Pancreas (tissue), 10 donors: ENCODE measurements at places on chromosomes 4 and X. TPM values are rescaled to one million over a fixed set of nuclear protein-coding genes. Genes with fewer than 3 reads are reported as not detected.

The GNRHR gene
- polyA plus RNA-seq, result not detected

The CLNK gene
- polyA plus RNA-seq, result 0.02 TPM

The MAGEB10 gene
- polyA plus RNA-seq, result not detected

The DCAF12L1 gene
- not detected for polyA plus RNA-seq

The OFD1 gene
- 54.5 TPM for polyA plus RNA-seq

The GRIA2 gene
- polyA plus RNA-seq, result 6.0 TPM

The CRMP1 gene
- polyA plus RNA-seq, result 21.4 TPM

The CHRDL1 gene
- polyA plus RNA-seq, result 2.2 TPM

The SH3BP2 gene
- 56.5 TPM for polyA plus RNA-seq

The TEC gene
- 0.49 TPM for polyA plus RNA-seq

The BEX1 gene
- polyA plus RNA-seq, result 263 TPM

The SLC6A14 gene
- 0.07 TPM for polyA plus RNA-seq

The ADH1C gene
- 8.7 TPM for polyA plus RNA-seq

The PPBP gene
- polyA plus RNA-seq, result not detected

The SNX12 gene
- polyA plus RNA-seq, result 16.1 TPM

The TMPRSS11E gene
- polyA plus RNA-seq, result 0.65 TPM

The MAGEB17 gene
- polyA plus RNA-seq, result 2.2 TPM

The RASGEF1B gene
- polyA plus RNA-seq, result 2.9 TPM

The MAGEA10 gene
- polyA plus RNA-seq, result not detected

The NAP1L2 gene
- 2.2 TPM for polyA plus RNA-seq

The MGARP gene
- polyA plus RNA-seq, result 0.45 TPM

The KLHL8 gene
- polyA plus RNA-seq, result 1.7 TPM

The PPM1K gene
- polyA plus RNA-seq, result 4.4 TPM

The CYLC1 gene
- not detected for polyA plus RNA-seq

The DUSP21 gene
- polyA plus RNA-seq, result not detected

The GLRB gene
- 4.1 TPM for polyA plus RNA-seq
